ENCODE measurements at places on chromosomes 6 and 20. TPM values are rescaled to one million over a fixed set of nuclear protein-coding genes. Genes with fewer than 3 reads are reported as not detected.

TAF11 gene
- total RNA-seq = 20.0 TPM

EPB41L2 gene
- 9.1 TPM for total RNA-seq

RGS17 gene
- total RNA-seq = 1.6 TPM

MYCT1 gene
- 1.6 TPM for total RNA-seq

- ATAC-seq = no peak
Measured at GRCh38 chr6:97885828-97886227, 602.8 kb upstream of the MMS22L start.

GRCh38 chr20:49925901-49926454 is 10.2 kb upstream of the RNF114 start:
- no peak for ATAC-seq

DNA sequence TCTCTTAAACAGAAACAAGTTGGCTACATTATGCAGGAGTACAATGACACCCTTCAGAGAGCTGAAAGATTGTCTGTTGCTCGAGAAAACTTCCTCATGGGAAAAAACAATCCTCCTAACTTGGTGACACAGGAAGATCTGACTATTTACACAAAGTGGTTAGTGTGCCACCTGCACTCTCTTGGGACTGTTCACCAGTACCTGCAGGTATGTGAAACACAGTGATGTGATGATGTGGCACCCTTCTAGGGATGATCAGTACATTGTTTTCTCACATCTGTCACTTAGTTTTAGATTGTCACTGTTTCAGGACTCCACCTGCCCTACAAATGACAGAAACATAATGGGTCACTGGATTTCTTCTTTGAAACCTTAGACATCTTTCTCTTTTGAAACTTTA is 101.8 kb downstream of the CEP57L1 start:
- ATAC-seq = no peak

DNA sequence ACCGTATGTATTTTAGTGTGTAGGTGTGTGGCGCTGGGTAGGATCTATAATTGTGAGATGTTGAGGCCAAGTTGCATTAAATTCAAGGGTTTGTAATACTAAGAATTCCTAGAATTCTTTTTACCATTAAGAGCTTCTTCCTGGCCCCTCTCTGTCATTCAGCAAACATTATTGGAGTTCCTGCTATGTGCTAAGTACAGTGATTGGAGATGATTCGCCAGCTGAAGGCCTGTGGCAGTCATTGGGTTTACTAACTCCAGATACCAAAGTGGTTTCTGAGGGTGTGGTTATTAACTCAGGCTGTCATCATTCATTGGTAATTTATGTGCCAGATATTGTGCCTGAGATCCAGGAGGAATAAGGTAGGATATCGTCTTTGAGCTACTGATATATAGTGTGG is 167.1 kb downstream of the LAMA2 start:
- no peak for ATAC-seq

- ATAC-seq = peak; percentile 59
Measured at GRCh38 chr20:43448748-43449535, 8.8 kb upstream of the SRSF6 start.

DNA sequence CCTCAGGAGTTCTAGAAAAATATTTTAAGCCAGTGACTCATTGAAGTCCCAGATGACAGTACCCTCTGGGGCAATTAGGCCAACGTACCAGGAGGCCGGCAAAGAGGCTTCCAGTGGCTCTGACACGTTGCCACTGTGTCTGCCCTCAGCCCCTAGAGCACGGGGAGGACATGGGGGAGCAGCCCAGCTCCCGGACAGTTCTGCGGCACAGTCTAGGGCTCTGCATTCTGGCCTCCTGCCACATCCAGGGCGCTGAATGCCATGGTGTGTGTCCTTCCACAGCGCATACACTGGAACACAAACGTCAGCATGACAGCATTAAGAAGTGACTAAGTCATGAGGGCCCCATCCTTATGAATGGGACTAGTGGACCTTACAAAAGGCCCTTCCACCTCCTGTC is 156.2 kb downstream of the RNASET2 start:
- no peak for ATAC-seq

DNA sequence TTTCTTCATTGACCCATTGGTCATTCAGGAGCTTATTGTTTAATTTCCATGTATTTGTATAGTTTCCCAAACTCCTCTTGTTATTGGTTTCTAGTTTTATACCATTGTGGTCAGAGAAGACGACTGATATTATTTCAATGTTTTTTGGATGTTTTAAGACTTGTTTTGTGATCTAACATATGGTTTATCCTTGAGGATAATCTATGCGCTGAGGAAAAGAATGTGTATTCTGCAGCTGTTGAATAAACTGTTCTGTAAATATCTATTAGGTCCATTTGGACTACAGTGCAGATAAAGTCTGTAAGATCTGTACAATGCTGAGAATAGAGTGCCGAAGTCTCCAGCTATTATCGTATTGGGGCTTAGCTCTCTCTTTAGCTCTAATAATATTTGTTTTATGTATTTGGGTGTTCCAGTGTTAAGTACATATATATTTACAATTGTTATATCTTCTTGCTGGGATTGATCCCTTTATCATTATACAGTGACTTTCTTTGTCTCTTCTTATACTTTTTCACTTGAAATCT is 223.3 kb upstream of the ZNF217 start:
- ATAC-seq = no peak

DNA sequence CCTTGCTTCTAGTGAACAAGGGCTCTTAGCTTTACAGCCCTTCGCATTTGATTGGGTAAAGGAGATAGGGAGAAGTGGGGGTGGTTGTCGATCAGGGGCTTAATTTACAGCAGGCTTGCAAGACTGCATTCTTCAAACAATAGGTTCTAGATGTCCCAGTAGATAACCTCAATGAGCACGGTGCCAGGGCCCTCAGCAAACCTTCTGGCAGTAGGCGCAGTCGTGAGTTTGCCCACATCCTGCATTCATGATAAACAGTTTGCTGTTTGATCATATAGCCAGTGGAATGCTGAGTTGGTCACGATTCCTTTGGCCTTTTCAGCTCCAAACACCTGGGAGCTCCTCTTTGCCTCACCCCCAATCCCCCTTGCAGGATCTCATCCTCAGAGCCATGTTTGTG is 27.5 kb downstream of the SUN5 start:
- ATAC-seq = no peak

GRCh38 chr6:159359581-159360297 is 190.5 kb downstream of the FNDC1 start:
- no peak for ATAC-seq

DNA sequence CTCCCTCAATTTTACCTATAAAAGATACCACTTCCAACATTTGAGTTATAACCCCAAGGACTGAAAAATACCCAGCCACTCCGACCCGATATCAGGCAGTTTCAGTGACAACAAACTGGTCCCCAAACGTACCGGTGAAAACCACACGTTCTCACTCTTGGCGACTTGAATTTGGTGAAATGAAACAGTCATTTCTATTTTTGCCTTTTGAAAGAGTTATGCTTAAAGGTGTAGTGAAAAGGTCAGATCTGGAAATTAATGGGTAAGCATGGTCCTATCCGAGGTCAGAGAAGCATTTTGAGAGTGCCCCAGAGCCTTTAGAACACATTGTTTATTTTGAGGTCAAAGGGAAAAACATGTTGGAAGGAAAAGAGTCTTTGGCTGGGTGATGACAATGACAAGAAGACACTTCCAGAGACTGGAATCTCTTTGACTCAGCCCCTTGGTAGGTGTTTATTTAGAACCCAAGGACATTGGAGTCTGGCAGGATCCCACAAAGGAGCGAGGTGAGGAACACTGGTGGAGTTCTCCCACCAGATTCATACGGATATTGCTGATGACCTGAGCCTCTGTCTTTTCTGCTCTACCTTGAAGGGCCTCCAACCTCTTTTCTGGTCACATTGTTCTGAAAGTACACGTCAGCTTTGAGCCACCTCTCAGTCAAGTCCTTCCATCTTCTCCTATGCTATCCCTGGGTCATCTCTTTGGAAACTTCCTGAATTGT is 235.0 kb downstream of the GMPR start:
- ATAC-seq = no peak

GRCh38 chr6:33080127-33081089 is 4.6 kb downstream of the HLA-DPB1 start:
- peak; percentile 37 for ATAC-seq

DNA sequence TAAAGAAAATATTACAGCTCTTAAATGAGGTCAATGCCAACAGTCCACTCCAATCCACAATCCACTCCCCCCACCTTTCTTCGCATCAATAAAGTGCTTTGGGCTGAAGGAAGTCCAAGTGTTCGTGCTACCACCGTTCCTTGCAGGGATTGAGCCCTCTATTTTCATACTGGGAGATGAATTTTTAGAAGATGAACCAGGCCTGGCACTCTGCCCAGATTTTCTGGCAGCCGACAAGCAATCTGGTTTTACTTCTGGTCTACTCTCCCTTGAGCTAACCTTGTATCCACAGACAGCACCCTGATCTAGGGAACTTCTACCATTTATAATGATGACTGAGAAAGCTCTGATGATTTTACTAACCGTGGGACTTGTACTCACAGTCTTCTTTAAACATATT is 72.3 kb downstream of the BTBD9 start:
- no peak for ATAC-seq

- ATAC-seq = no peak
Measured at GRCh38 chr6:39769012-39769411, 23.2 kb upstream of the DAAM2 start.

- peak; percentile 61 for ATAC-seq
Measured at GRCh38 chr6:160667639-160668481, 3.8 kb upstream of the LPA start.

- no peak for ATAC-seq
Measured at GRCh38 chr20:47075263-47075662, 180.6 kb downstream of the EYA2 start.

DNA sequence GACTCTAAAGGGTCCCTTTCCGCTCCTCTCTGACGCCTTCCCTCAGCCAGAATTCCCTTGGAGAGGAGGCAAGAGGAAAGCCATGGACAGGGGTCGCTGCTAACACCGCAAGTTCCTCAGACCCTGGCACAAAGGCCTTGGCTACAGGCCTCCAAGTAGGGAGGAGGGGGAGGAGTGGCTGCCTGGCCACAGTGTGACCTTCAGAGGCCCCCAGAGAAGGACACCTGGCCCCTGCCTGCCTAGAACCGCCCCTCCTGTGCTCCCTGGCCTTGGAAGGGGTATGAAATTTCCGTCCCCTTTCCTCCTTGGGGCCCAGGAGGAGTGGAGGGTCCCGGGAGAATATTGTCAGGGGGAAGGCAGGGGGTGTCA is 2.7 kb downstream of the VEGFA start:
- no peak for ATAC-seq
